Fibroblast of the conjunctiva (primary cell): ENCODE measurements at places on chromosomes 1 and 21.
A peak's percentile ranks its signal among the peaks of the same experiment; 100 is the strongest.

DNA sequence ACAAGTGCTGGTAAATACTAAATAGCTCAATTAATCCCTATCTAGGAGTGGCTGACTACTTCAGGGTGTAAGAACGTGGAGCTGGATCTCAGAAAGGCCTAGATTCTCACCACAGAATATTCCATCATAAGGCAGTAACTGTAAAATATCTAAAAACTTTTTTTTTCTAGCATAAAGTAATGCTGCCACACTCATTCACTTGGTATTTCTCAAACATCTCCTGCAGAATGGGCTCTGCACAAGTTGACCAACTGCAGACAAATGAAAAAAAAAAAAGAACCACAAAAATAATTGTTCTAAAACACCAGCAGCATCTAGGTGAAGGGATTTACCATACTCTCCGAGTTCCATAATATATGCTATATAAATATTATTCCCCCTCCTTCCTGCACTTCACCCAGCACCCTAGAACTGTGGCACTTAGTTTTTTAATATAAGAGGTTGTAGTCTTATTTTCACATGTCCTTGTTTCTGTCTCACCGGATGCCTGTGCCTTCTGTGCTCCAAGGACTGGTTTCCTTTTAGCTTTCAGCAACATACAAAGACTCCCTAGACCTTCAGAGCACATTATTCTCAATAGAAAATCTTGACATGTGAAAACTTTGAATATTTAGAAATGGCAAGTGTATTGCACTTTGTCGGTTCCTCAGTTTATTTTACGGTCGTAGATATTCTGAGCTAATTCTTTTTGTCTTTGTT lies 8.9 kb downstream of the VSIG8 start:
- DNase-seq = no peak

DNA sequence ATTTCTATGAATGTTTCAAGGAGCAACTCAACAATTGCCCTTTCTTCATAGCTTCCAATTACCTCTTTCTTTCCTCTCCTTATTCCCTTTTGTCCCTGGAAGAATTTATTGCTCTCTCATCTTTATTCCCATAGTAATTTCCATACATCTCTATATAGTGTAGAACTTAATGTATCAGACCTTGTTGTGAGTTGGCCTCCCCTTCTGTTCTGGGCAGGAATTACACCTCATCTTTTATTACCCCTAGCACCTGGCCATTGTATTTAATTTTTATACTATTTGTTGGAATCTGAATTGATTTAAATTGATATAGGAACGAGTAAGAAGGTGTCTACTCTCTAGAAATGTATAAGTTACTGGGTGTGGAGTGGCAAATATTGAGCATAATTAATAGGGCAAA lies 114.5 kb downstream of the CACHD1 start:
- DNase-seq = no peak

DNA sequence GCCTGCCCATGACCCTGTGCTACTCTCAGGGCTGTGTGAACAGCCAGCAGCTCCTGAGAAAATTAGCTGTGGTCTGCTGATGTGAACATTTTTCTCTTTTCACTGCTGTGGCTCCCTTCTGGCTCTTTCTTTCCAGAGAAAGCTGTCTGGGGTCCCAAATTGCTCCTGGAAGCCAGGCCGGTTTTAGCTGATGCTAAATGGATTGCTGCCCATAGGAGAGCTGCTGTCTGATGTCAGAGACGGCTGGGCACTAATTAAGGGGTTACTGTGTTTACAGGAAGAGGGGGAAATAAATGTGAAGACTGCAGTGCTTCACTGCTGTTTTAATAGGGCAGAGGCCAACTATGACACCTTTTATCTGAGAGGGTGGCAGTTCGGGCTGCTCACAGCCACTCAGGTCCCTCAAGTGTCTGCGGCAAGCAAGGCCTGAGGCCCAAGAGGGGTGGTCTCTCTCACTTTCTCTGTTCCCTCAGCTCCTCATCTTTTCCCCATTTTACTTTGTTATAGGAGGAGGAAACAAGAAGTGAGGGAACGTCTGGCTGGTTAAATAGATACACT lies 106.0 kb upstream of the GNG12 start:
- no peak for DNase-seq

GRCh38 chr1:150683914-150684313 lies 13.0 kb downstream of the GOLPH3L start:
- DNase-seq = no peak

DNA sequence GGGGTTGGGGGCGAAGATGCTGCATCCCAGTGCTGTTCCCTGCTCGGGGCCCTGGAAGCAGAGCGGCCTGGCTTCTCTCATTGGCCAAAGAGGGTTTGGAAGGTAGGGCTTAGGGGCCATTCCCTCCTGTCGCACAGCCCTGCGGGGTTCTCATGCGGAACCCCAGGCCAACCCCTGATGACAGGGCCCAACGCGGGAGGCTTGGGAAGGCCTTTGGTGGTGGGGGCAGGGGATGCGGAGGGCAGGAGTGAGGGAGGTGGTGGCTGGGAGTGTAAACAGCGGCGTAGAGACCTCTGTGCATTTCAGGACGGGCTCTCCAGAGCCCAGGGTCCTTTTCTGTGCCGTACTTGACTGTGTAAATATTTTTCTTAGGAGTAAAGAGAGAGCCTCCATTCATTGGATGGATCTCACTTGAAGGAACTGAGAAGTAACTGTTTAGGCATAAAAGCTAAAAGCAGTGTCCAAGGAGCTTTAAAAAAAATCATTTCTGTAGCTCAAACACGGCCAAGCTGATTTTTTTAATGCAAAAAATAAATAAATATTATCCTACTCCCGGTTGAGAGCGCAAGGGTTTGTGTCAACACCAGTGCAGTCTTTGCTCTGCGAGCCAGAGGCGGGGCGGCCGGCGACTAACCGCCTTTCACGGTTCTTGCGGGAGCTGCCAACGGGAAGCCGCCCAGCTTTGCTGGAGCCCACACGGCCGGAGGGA lies 169.1 kb downstream of the PRDM16 start:
- DNase-seq = no peak

DNA sequence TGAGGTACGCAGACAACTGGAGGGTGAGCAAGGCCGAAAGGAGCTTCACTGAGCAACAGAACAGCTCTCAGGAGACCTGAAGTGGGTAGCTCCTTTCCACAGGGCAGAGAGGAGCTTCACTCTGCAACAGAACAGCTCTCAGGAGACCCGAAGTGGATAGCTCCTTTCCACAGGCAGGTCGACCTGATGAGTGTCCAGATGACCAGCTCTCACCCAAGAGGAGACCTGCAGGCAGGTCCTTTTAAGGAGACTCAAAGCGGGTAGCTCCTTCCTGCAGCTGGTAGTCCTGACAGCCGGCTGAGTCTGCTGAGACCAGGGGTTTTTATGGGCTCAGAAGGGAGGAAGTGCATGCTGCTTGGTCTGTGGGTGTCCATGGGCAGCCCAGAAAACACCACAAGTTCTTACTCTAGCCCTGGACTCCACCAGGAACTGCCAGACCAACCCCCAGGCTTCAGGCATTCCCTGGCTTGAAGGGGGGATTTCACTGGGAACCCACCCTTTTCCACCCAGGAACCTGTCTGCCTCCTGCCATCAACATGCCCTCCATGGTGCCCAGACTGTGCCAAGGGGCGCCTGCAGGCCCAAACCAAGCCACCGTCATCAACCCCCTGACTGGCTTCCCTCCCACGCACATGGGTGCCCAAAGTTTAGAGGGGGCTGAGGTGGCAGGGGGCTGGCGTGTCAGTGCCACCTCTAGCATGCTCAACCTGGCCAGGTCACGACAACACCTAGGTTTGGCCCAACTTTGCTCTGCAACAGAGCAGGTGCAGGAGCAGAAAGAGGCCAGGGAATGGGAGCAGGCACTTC lies 43.6 kb downstream of the ZBTB8OS start:
- no peak for DNase-seq

- DNase-seq = no peak
These were observed 3.3 kb downstream of the VWA1 start for GRCh38 chr1:1438531-1439381.

- no peak for DNase-seq
These were observed 161.3 kb downstream of the ZNF281 start for GRCh38 chr1:200248541-200248940.

GRCh38 chr1:88111816-88112215 lies 572.3 kb upstream of the PKN2 start:
- no peak for DNase-seq

DNA sequence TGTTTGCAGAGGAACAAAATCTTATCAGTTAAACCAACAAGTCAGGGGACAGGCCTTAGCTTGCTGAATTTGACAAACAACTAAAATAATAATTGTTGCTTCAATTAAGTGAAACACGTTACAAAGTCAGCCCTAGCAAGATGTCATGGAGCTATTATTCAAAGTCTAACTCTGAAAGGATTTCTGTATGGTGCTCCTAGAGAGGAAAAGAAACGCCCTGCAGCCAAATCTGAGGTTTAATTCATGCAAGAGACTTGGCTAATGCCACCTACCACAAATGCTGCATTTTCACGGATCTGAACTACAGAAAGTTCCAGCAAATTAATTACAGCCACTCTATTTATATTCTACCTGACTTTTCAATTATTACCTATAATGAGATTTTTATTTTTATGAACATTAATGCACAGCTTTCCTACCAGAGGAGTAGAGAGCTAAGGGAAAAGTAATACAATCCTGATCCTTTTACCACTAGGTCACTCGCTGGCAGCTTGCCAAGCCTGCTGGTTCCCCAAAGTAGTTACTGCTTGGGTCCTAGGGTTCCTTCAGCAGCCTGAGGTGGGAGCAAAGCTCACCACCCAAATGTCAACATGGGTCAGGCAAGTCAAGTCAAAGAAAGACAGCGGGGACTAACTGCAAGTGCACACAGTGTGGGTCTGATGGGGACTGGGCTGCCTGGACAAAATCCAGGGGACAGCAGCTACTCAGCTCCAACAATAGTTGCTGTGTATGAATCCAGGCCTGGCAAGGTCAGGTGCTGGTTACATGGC lies 8.5 kb downstream of the COLGALT2 start:
- DNase-seq = no peak

DNA sequence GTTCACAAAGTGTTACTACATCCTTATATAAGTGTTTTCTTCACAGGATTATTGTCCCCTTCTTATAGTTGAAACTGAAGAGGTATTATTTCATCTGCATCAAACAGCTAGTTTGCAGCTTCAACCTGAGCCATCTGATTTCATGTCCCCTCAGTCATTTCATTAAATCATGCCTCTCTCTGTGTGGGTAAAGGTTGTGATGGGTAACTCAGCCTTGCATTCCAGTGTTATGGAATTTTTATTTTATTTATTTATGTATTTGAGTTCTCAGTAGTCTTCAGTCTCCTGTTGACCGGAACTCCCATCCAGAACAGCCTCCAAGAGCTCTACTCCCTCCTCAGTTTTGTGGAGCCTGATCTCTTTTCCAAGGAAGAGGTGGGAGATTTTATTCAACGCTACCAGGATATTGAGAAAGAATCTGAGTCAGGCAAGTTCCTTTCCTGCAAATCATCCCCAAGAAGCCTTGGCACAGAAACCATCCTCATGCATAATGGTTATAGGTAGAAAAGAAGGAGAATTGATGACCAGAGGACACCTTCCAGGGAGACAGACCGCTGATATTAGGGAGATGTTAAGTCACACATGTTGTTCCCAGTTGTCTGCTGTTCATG lies 21.8 kb downstream of the CHD1L start:
- DNase-seq = no peak

DNA sequence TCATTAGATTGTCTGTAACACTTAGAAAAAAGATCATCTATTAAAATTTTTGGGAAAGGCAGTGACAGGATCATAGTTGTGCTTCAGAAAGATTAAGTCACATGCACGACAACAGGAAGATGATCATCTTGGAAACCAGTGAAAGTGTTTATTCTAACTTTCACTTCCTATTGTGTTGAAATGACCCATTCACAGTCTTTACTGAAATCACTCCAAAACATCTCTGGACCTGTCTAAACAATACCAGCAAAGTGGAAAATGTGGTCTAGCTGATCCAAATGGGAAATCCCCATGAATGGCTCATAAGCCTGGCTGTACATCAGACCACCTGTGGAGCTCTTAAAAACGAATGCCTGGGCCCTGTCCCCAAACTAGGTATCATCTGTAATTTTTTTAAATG lies 111.1 kb upstream of the ETV3 start:
- no peak for DNase-seq

GRCh38 chr1:145961109-145961424 lies 3.2 kb upstream of the LIX1L start:
- no peak for DNase-seq

DNA sequence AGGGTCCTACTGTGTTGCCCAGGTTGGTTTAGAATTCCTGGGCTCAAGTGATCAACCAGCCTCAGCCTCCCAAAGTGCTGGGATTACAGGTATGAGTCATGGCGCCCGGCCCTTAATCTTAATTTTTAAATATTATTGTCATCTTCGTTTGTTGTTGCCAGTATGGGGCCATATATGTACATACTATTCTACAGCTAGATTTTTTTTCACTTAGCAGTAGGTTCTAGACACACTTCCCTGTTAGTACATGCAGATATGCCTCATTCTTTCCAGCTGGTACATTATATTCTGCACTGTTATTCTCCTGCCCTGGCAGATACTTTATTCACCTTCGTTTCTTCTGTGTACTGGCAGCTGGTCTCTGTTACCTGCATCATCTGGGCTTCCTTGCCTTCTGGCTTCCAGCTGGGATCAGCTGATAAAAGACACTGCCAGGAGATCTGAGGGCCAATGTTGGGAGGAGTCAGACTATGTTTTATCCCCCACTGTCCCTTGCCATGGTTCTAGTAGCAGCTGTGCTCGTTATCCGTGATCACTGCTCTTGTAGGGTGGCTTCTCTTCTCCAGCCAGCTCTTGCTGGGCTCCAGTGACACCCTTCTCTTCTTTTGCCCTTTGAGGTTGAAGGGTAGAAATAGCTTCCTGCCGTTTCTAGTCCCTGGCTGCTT lies 24.7 kb downstream of the ST3GAL3 start:
- no peak for DNase-seq

DNA sequence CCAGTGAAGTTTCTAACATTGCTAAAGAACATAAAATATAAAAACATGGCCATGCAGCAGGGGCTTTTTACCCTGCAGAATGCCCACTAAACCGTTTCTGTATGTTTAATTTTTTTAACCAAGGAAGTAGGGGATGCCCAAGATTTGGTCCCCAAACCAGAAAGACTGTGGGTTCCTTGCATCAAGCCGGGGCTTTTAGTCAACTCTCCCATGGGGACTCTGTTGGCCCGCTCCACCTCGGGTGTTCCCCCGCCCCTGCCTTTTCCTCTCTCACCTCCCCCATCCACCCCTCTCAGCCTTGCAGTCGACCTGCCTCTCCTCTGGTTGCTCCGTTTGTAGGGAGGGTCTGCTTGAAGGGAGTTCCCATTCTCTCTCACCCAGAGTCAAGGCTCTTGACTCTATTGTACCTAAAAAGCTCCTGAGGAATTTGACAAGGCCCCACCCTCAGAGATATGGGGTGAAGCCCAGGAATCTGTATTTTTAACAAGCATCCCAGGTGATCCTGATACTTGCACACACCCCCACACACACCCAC lies 117.5 kb downstream of the TOMM20 start:
- no peak for DNase-seq

- DNase-seq = no peak
These were observed 27.5 kb downstream of the ATP1B1 start for GRCh38 chr1:169133801-169134502.

DNA sequence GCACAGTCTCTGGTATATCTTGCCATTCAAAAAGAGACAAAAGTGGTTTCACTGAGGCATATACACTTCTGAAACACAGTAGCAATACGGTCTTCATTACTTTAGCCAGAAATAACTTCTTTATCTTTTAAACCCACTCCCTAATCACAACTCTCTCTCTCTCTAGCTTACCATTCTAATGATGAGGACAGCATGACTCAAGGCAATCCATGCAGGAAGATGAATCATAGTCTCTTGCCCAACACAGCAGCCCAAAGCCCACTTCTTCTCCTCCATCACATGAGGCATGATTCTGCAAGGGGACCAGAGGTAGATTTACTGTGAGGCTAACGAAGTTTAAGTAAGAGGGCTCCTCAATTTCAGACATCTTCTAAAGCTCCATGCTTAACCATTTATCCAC lies 285.0 kb upstream of the NR5A2 start:
- DNase-seq = peak; percentile 69
